NCI-H510A treated with DMSO at 0.1 percent for 48 hours (cell line): ENCODE measurements at places on chromosomes 12 and 14.

- no peak for DNase-seq
Measured at GRCh38 chr14:100892496-100893227, 10.9 kb downstream of the RTL1 start.

DNA sequence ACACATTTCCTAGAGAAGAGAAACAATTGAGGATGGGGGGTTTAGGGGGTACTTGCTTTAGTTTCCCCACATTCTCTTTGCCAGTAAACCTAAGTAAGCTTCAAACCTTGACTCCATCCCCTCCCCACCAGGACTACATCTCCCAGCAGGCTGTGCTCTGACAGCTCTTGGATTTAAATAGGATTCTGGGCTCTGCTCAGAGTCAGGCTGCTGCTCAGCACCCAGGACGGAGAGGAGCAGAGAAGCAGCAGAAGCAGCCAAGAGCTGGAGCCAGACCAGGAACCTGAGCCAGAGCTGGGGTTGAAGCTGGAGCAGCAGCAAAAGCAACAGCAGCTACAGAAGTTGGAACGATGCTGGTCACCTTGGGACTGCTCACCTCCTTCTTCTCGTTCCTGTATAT is 20.6 kb downstream of the RDH12 start:
- DNase-seq = no peak

DNA sequence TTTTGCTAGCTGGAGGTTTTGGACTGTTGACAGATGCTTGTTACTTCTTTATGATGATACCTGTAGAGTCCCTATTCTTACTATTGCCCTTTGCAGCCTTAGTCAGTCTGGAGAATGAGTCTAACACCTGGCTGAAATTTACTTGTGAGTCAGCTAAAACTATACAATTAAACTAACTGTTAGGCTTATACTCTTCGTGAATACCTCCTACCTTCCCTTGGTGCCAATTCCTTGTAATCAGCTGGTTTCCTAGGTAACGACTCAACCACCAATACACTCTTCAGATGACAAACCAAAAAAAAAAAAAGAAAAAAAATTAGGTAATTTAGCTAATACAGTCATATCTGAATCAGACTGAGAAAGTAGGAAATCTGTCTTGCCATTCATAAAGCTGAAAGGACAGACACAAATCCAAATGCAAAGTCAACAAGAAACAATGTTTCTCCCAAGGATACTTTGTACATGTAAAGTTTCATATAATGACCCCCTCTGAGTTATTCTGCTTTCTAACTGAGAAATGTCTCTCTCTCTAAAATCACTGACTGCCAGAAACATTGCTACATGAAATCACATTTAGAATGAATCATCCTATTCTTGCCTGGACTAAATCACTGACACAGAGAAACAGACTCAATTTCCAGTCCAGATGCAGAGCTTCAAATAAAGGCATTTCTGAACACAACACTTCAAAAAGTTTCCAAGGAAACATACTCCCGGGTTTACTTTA is 56.5 kb upstream of the CDKL1 start:
- no peak for DNase-seq

DNA sequence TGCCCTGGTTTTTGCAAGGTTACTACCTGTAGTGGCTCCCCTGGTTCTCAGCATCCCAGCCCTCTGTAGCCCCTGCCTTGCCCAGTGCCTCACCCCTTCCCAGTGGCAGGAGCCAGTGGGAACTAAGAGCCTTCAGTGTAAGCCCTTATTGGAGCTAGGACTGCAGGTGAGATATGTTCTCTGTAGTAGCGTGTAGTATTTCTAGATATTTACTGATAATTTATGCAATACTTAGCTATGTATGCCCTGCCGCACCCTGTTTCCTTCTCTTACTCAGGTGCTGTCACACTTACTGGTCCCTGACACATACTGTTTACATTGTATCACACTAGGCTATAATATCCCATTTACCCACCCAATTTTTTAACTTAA is 3.6 kb downstream of the BMAL2 start:
- no peak for DNase-seq

GRCh38 chr12:28905220-28905955 is 243.7 kb upstream of the FAR2 start:
- DNase-seq = no peak

DNA sequence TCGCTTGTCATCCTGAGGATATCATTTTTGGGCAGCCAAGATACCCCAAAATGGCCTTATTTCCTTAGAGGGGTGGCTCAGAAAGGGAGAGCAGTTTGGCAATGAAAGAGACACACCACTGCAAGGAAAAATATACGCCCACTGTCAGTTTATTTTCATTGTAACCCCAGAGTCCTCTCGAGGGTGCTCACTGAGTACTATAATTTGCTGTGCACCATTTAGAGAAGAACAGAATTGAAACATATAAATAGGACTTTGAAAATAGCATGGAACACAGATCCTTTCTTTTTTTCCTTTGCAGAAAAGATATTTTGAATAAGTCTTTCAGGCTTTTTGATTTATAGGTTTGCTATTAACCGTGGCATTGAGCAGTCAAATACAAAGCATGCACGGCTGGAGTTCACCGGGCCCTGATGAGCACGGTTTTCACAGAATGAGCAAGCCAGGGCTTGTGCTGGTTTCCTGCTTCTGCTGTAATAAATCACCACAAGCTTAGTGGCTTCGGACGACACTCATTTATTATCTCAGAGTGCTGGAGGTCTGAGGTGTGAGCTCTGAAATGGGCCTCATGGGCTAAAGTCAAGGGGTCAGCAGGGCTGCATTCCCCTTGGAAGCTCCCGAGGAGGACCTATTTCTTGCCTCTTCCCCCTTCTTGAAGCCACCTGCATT is 152.3 kb downstream of the ZNF664 start:
- DNase-seq = peak; percentile 89

DNA sequence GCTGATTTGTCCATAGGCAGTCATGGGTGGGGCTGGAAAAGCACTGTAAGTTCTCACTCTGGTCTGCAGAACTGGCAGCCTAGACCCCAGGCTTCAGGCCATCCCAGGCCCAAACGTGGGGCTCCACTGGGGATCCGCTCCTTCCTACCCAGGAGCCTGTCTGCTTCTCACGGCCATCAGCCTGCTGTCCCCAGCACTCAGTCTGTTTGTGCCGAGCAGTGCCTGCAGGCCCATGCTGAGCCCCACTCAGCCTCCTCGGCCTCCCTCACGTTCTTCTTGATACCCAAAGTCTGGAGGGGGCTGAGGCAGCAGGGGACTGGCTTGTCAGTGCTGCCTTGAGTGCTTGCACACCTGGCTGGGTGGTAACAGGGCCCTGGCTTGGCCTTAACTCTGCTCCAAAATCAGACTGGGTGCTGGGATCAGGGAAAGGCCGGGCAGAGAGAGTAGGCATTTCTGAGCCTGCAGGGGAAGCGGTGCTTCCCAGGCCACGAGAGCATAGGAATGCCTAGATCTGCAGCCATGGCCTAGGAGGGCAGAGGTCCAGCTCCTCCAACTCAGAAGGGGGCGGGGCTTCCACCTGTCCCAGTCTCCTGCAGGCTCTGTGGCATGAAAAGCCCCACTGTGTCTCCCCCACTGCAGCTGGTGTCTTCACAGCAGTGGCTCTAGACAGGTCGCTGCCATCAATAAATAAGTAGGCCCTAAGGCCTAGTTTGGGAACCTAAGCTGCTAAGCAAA is 772.4 kb upstream of the FBXO33 start:
- DNase-seq = no peak

DNA sequence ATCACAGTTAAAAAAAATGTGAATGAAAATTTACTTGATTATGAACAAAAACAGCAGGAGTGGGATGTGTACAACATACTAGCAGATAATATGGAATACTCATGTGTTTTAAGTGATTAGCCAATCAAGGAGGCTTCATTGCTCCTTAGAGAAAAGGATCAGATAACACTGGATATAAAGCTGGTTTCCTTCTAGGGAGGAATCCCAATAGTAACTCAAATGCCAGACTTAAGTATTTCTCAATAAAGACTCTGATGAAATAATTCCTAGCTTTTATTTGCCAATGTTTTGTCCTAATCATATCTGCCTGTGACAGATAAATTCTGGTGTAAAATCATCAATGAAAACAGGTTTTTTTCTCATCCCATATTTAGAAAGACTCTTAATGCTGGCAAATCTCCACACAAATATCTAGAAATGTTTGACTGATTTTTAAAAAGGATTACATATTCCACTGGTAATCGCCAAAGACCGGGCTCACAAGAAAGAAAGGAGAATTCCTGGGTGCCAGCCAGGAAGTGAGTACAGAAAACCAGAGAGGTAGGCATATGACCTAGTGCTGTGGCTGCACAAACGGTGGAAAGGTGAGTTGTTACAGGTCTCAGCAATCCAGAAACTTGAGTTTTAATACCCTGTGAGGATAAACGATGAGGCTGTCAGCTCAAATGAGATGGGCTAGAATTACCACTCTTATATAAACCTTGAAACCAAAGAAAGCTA is 108.6 kb upstream of the TTC7B start:
- no peak for DNase-seq

DNA sequence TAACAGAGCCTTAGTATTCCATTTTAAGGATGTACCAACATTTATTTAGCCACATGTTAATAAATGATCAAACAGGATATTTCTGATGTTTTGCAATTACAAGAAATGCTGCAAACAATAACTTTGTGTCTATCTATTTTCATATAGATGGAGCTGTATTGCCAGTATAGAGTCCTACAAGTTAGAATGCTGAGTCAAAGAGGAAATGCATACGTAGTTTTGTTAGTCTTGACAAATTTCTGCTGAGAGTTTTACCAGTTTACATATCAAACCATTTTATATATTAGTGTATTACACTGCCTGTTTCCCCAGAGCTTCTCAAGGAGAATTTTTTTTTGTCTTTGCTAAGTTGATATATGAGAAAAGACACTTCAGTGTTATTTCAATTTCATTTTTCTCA is 541.7 kb downstream of the SLC16A7 start:
- no peak for DNase-seq

DNA sequence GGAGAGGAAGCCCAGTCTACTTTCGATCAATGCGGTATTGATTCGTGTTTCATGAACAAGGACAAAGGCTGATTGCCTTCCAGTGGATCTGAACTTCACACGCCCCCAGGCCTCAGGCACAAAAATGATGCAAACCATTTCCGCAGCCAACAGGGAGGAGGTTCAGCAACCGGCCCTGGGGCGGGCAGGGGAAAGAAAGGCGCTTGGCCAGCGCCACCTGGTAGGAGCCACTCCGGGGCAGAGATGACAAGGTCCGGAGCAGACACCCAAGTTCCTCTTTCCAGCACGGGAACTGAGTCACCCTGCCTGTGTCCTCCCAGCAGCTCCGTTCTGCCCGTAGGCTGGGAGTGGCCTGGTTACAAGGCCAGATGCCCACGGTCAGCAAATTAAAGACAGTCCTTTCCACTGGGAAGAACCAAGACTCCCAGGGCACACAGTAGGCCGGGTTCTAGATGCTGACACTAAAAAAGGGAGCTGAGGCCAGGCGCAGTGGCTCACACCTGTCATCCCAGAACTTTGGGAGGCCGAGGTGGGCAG is 136.3 kb downstream of the SCARB1 start:
- no peak for DNase-seq

DNA sequence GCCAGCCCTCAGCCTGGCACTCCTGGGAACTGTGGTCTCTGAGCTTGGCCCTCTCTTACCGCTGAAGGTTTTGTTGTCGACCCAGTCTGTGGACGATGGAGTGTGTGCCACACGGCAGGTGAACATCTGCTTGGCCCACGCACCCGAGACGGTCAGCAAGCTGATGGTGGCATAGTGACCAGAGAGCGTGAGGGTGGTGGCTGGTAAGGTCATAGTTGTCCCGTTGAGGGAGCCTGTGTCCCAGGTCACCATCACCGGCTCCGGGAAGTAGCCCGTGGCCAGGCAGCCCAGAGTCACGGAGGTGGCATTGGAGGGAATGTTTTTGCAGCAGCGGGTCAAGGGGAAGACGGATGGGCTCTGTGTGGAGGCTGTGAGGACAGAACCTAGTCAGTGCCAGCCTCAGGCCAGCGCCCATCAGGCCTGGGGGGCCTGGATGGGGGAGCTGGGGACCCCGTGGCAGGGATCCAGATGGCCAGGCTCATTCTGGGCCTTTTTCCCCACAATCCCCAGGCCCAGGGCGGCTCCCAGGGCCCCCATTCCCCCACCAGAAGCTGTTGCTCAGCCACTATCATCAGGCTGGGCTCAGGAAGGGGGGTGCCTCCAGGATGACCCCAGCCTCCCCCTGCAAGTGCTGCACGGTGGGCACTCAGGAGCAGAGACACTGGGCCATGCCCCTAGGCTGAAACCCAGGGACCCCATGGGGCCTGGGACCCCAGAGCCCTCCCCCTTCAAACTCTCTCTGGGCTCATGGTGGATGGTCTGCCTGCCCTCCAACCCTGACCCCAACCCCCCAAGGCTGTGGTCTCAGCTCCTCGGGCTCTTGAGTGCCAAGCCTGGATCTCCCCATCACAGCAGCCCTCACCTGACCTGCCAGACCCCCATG is 75.2 kb downstream of the TMEM121 start:
- DNase-seq = no peak

GRCh38 chr12:53599579-53599978 is 26.6 kb downstream of the ATF7 start:
- DNase-seq = no peak

- DNase-seq = no peak
Measured at GRCh38 chr14:67673451-67673850, 981 bp downstream of the VTI1B start.

GRCh38 chr12:57368349-57369095 is 62.3 kb downstream of the R3HDM2 start:
- DNase-seq = no peak

DNA sequence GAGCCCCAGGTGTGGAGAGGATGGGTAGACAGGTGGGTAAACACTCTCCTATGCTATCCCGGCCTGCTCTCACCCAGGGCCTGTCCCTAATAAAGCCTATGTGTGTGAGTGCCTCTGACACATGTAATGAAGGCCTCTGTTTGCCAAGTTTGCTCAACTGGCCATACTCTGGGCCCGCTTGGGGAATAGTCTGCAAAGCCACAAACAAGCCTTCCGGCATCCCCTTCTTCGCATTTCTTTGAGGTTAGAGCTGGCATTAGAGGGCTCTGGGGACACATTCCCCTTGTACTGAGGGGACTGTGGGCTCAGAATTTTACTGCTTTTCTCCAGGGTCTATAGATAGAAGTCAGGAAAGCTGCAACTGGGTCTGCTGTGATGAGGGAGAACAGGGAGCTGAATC is 240.5 kb downstream of the C12orf75 start:
- peak; percentile 30 for DNase-seq

GRCh38 chr12:43008953-43009845 is 419.7 kb upstream of the PRICKLE1 start:
- no peak for DNase-seq

DNA sequence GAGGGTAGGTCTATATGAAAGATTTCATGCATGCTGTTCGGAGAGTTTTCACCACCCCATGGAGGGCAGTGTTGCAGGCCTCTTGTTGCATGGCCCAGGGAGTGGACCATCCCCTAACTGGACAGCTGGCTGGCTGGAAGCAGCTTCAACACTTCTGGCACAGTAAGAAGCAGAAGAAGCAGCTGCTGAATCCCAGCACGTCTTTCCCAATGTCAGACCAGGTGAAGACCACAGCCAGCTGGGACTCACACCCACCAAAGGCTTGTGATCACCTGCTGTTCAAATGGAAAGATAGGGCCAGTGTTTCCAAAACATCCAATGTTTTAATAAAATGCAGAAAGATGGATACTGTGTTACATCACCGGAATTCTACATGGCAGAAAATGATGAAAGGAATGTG is 1423.6 kb downstream of the AACS start:
- no peak for DNase-seq

GRCh38 chr12:106304001-106304421 is 1.5 kb downstream of the TCP11L2 start:
- no peak for DNase-seq
